ENCODE measurements at places on chromosomes 6 and 20. TPM values are rescaled to one million over a fixed set of nuclear protein-coding genes. Genes with fewer than 3 reads are reported as not detected.
A peak's percentile ranks its signal among the peaks of the same experiment; 100 is the strongest.

DNA sequence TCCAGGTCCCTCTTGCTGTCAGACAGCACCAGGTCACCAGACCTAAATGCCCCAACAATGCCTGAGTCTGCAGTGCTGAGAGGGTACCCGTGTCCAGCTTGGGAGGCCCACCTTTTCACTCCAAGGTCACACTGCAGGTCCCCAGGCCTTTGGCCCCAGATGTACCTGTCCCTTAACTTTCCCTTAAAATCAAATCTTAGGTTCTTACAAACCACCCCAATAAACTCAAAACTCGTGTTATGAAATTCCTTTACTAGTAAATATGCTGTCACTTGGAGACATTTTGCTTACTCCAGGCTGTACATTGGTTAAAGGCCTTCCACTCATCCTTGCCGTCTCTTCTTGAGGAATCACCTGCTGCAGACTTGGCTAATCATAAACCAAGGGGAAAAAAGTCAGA, 165.7 kb upstream of the RREB1 start:
- DNase-seq: no peak

- peak; percentile 73 for DNase-seq
Observed at GRCh38 chr6:56851541-56852259, 103.2 kb upstream of the BEND6 start.

GRCh38 chr6:139135578-139136545, 982 bp downstream of the HECA start:
- DNase-seq: peak; percentile 9

GRCh38 chr6:167968091-167968490, 29.4 kb upstream of the KIF25 start:
- no peak for DNase-seq

DNA sequence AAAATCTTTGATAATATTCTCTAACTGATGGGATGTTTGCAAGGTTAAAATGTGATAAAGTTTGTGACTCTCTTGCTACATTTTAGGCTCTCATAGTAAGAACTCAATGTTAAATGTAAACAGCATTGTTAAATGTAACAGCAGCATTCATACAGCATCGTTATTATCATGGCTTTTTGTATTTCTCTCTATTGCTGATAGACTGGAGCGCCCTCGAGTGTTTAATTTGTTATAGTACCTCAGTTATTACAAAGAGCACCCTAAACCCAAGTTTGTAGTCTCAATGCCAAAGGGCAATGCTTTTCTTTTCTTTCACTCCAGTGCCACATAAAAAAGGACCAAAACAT, 14.9 kb upstream of the TTPAL start:
- no peak for DNase-seq

DNA sequence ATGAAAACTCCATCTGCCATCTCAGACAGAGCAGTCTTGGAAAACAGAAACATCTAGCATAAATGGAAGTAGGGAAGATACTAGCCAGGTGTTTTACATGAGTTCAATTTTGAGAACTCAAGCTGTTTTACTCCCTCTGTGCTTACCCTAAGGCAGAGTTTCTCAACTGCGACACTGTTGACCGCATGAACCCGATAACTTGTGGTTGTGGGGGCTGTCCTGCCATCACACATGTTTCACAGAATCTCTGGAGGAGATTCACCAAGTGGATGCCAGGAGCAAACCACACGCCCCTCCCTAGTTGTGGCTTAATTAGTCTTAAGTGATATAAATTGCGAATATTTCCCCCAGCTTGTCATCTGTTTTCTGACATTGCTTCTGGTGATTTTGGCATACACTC, 2.3 kb upstream of the SERPINB6 start:
- no peak for DNase-seq

DNA sequence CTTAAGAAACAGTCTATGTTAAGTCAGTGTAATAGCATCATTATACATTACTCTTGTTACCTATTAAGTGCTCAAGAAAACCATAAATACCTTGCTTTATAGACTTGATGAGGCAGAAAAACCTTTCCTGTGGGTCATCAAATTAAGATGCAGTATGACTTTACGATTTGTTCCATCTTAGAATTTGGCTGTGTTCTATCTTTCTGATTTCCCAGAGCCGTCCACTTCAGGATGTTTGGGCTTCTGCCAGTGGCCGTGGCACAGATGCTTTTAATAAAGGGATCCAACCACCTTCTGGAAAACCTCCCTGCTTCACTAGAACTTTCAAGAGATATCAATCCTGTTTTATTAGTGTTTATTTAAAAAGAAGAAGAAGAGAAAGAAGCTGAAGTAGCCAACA, 71.2 kb downstream of the PDE7B start:
- DNase-seq: no peak

DNA sequence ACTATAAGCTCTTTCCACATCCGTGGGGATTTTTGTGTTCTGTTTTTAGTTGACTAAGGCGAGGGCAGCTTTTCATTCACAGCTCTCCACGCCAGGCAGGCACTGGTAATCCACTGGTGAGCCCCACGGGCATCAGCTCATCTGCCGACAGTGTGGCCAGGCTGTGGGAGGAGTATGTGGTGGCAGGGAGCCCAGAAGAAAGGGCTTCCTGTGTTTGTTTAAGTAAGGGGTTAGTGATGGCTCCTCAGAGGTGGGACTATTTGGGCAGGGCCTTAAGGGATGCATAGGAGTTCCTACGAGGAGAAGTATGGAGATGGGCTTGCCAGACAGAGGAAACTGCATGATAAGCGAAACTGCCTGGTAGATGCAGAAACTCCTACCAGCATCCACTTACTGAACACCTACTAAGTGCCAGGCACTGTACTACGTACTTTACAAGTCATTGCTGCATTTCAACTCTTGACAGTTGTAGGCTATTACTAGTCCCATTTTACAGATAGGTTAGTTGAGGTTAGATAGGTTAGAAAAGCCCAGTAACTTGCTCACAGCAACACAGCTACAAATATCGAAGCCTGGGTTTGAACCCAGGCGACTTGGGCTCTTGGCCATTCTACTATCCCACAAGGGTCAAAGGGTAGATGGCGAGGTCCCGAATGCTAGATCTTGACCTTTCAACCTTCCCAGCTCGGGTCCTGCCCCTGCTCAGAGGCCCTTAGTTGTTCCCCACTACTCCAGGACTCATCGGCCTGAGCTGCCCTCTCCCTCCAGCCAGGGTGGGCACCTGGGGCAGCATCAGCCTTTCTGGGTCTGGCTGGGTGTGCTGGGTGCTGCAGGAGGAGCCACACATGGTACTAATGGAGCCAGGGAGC, 55.1 kb downstream of the CEBPB start:
- DNase-seq: no peak

DNA sequence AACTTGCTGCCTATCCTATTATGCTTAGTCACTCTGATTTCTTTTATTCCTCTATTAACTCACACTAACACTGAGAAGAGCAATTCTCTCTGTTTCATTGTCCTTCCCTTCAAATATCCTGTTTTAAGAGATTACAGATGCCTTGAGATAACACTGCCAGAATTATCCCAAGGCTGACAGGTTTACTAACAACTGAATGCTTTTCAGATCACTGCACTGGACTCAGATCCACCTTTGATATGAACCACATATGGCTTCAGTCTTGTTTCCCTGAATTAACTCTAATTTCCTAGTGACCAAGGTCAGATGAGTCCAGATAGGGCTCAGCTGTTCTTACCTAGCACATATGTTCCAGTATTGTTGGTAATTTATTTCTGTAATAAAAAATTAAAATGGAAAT, 633.1 kb downstream of the GRIK2 start:
- no peak for DNase-seq

DNA sequence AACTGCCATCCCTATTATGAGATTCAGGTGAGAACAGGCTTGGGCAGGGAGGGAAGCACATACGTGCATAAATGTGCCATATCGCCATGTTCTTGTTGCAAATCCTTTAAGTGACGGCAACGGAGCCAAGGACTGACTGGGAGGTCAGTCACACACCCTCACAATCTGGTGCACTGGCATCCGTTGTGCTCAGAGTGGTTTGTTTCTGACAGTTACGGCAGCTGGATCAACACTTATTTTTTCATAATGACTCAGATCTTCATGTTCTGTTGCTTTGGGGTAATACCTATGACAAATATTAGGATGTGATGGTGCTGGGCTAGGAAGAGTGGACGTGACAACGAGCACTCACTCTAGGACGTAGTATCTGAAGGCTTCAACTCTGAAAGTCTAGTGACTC, 56.2 kb upstream of the PREP start:
- no peak for DNase-seq

- no peak for DNase-seq
Observed at GRCh38 chr6:15897063-15897876, 231.6 kb upstream of the MYLIP start.

- no peak for DNase-seq
Observed at GRCh38 chr20:2820084-2820895, 4.1 kb downstream of the TMEM239 start.

DNA sequence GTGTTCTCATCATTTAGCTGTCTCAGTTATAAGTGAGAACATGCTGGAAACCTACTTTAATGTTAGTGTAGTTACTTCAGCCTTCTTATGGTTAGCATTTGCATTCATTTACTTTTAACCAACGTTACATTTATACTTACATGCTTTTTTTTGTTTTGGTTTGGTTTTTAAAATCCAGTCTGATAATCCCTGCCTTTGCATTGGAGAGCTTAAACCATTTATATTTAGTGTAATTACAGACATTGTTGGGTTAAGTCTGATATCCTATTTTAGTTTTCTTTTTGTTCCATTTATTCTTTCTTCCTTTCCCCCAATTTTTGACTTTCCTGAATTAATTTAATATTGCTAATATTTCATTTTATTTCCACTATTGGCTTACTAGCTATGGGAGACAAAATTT, 70.2 kb downstream of the AIG1 start:
- no peak for DNase-seq

DNA sequence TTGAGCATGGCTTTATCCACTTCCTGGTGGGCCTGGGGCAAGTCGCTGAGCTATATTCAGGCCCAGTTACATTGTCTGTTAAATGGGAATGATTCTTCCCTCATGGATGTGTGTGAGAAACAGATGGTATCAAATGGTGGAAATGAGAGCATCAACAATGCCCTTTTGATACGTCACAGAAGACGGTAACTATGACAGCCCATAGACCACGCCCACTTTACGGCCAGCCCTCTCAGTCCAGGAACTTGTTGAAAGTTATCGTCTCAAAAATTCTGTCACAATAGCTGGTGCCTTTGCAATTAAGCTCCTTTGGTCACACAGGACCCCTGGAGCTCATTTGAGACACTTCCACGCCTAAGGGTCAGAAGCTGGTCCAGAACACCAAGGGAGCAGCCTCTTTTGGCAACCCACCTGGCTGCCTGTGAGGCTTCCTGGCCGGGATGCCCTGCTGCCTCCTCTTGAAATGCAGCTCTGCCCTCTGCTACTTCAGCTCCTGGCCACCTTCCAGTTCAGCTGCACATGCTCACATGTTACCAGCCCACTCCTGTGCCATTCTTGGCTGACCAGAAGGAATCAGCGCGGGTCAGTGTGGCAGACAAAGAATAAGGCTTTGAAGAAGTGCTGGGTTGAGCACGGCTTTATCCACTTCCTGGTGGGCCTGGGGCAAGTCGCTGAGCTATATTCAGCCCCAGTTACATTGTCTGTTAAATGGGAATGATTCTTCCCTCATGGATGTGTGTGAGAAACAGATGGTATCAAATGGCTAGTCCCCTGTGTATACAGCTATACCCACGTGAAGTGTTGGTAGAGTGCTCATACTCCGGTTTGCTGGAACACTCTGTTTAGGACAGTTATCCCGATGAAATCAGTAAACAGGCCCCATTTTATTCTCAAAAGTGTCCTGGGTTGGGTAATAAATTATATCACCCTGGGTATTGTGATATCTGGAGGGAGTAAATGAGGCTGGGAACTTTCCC, 199.2 kb upstream of the SUPT3H start:
- no peak for DNase-seq

ECT2L gene
- total RNA-seq: not detected

GPR63 gene
- total RNA-seq: 1.9 TPM

TINAG gene
- total RNA-seq: not detected

OXT gene
- total RNA-seq: not detected

SLC22A7 gene
- total RNA-seq: not detected

ERVFRD-1 gene
- total RNA-seq: not detected
